ENCODE measurements at places on chromosomes 11 and 22. TPM values are rescaled to one million over a fixed set of nuclear protein-coding genes. Genes with fewer than 3 reads are reported as not detected.

GRCh38 chr11:86089659-86090058 lies 20.8 kb upstream of the PICALM start:
- no peak overlapping the region for H3K4me3 ChIP-seq
- H3K4me1 ChIP-seq, result no peaks in the 10 kb centered on the region
- no peak overlapping the region for H3K27ac ChIP-seq
- no peaks in the 10 kb centered on the region for H3K36me3 ChIP-seq
- H3K27me3 ChIP-seq, result no peaks in the 10 kb centered on the region

RCOR2 gene
- total RNA-seq, result not detected

GRCh38 chr22:26708256-26709009 lies 51.0 kb downstream of the MIAT start:
- DNase-seq, result no peak
- no peak overlapping the region for H3K4me3 ChIP-seq
- H3K4me1 ChIP-seq, result peaks cover 23% of the 10 kb centered on the region
- H3K27me3 ChIP-seq, result no peaks in the 10 kb centered on the region
- H3K36me3 ChIP-seq, result peaks cover 8% of the 10 kb centered on the region

DNA sequence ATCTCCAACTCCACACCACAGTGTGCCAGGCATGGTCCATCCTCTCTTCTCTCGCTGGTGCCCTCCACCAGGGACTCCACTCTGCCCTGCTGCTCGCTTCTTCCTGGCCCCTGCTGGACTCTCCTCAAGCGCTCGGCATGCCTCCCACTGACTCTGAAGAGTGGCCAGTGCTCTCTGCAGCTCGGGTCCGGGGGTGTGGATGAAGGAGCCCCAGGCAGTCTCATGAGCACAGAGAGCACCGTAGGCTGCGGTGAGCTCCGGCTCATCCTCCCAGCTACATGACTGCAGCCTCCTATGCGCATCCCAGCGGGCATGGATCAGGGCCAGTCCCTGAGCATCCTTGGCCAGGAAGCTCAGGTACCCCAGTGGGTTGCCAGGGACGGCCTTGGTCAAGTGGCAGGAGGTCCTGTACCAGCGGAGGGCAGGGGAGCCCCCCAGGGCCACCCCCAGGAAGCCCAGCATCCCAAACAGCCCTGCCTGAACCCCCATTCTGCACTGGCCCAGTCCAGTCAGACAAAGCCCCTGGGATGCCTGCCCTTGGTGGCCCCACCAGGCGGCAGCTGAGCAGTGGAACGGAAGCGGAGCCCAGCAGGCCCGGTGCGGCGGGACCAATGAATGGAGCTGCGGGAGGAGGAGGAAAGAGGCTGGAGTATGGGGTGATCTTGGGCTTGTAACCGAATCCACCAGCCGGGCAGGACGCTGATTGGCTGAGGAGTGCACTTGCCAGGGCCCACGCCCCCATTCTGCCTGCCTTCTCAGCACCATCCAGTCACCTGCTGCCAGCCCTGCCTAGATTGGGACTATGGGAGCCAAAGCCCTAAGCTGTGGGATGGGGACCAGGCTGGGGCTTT lies at the start of gene PLA2G3:
PLA2G3 (minus strand) TSS at position 643 of the 851 bp plus-strand sequence; CDS start at position 489, 154 bp downstream.
- H3K36me3 ChIP-seq, result no peaks in the 10 kb centered on the region
- no peaks in the 10 kb centered on the region for H3K27me3 ChIP-seq
- DNase-seq, result no peak
- no peak within 1 kb of the TSS for H3K4me3 ChIP-seq
- H3K27ac ChIP-seq, result no peak within 1 kb of the TSS

- DNase-seq, result no peak
- H3K4me1 ChIP-seq, result peaks cover 11% of the 10 kb centered on the region
- no peak overlapping the region for H3K27ac ChIP-seq
- no peaks in the 10 kb centered on the region for H3K36me3 ChIP-seq
- no peak overlapping the region for H3K4me3 ChIP-seq
These were observed 18.0 kb downstream of the CELSR1 start for GRCh38 chr22:46519377-46519776.

- no peak overlapping the region for H3K27ac ChIP-seq
- no peaks in the 10 kb centered on the region for H3K4me1 ChIP-seq
- H3K4me3 ChIP-seq, result no peak overlapping the region
- H3K27me3 ChIP-seq, result no peaks in the 10 kb centered on the region
- H3K36me3 ChIP-seq, result no peaks in the 10 kb centered on the region
- DNase-seq, result no peak
These were observed 389.5 kb upstream of the FAT3 start for GRCh38 chr11:91835051-91835560.

DNA sequence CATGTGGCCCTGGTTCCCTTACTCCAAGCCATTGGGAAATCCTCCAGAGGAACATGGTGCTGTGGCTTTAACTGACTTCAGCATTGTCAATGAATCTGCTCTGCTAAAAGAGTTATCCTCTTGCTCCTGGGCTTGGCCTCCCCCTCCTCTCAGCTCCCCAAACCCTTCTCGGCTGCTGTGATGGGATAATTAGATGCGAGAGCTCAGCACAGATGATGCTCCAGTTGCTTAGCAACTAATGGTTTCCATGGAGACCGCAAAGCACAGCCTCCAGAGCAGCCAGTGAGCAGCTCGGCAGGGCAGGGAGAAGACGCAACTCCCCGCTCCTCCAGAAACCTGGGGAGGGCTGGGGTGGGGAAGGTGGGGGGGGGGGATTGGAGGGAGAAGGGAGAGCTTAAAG lies 2.8 kb upstream of the UPK2 start:
- no peaks in the 10 kb centered on the region for H3K27me3 ChIP-seq
- DNase-seq, result no peak
- H3K27ac ChIP-seq, result no peak overlapping the region
- no peaks in the 10 kb centered on the region for H3K36me3 ChIP-seq
- H3K4me1 ChIP-seq, result peaks cover 3% of the 10 kb centered on the region
- no peak overlapping the region for H3K4me3 ChIP-seq

GRCh38 chr11:57432149-57432561 lies 5.2 kb upstream of the SLC43A3 start:
- H3K27ac ChIP-seq, result no peak overlapping the region
- no peak for DNase-seq
- H3K36me3 ChIP-seq, result no peaks in the 10 kb centered on the region
- H3K27me3 ChIP-seq, result no peaks in the 10 kb centered on the region

DNA sequence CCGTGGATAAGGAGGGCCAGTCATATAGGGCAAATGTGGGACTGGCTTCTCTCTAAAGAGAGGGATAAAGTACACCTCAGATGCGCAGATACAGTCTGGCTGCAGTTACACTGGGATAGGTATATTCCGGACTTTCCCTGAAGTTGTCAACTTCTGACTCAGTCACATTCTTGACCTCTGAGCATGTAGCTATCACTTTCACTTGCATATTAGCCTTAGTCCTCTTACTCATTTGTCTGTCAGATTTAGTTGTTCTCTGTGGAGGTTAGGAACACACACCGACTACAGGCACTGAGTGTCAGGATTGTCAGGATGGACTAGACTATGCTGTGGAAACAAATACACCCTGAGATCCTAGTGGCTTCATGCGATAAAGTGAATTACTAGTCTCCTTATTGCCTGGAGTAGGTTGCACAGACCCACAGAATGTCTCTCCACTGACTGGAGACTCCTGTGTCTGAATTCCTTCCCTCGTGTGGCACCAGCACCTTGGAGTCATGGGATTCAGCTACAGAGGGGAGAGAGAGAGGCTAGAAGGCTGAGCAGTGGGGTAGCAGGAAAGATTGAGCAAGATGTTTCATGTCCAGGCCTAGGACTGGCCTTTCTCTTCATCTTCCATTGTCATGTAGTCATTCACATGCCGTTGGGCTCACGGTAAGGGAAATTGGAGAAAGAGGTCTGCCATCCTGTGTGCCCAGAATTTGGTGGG lies 654.3 kb downstream of the NTM start:
- no peak overlapping the region for H3K27ac ChIP-seq
- no peaks in the 10 kb centered on the region for H3K27me3 ChIP-seq
- no peak overlapping the region for H3K4me3 ChIP-seq

DNA sequence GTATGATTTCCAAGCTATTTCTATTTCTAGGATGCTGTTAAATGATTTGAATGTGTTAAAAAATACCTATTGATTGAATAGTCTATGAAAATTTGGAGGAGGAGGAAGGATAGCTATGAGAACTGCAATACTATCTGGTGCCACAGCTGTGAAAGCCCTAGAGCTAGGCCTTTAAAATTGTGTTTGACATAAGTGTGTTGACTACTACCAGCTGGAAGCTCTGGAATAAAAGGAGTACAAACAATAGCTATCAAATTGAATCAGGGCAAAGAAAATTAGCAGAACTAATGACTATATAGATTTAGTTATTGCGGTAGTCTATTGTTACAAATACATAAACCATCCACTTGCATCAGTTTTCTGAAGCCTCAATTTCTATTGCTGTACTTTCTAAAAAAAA lies 124.8 kb upstream of the CNTN5 start:
- DNase-seq, result no peak
- H3K36me3 ChIP-seq, result no peaks in the 10 kb centered on the region
- no peak overlapping the region for H3K4me3 ChIP-seq
- no peaks in the 10 kb centered on the region for H3K27me3 ChIP-seq
- no peaks in the 10 kb centered on the region for H3K4me1 ChIP-seq
- H3K27ac ChIP-seq, result no peak overlapping the region

- H3K36me3 ChIP-seq, result no peaks in the 10 kb centered on the region
- H3K27ac ChIP-seq, result no peak overlapping the region
- H3K27me3 ChIP-seq, result no peaks in the 10 kb centered on the region
These were observed 91.8 kb upstream of the RAB1B start for GRCh38 chr11:66176650-66177049.

DNA sequence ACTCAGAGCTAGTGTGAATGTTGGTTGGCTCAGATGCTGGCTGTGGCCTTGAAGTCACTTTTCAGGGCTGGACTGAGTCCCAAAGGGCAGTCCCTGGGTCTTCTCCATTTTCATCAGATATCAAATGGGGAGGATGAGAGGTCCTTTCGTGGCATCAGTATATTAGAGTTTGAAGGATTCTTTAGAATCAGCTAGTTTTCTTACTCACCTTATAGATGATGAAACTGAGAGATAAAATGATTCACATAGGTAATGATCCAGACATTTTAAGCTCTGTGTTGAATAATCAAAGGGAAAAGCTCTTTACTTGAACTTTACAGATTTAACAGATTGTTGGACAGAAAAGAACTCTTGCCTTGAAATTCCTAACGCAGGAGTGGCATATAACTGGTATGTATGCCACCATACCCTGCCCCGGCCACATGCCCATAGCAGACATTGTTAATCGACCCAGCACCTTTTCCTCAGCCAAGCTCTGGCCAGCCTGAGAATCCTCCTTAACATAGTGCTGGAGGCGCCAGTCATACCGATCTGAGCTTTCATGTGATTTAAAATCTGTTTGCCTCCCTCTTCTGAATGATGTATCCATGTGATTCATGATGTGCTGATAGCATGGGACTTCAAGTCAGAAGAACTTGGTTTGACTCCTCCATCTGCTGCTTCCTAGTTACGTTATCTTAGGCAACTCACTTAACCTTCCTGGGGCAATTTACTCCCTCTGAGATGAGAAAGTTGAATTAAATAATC lies 60.0 kb downstream of the BARX2 start:
- no peaks in the 10 kb centered on the region for H3K27me3 ChIP-seq
- no peaks in the 10 kb centered on the region for H3K36me3 ChIP-seq
- no peak for DNase-seq
- H3K4me3 ChIP-seq, result no peak overlapping the region

GAS2L1 gene
- total RNA-seq, result 4.1 TPM

CCDC15 gene
- 4.7 TPM for total RNA-seq

- DNase-seq, result no peak
- no peak overlapping the region for H3K4me3 ChIP-seq
- H3K27ac ChIP-seq, result no peak overlapping the region
- no peaks in the 10 kb centered on the region for H3K4me1 ChIP-seq
- H3K27me3 ChIP-seq, result no peaks in the 10 kb centered on the region
These were observed 566.5 kb upstream of the B3GAT1 start for GRCh38 chr11:134978388-134979088.

DNA sequence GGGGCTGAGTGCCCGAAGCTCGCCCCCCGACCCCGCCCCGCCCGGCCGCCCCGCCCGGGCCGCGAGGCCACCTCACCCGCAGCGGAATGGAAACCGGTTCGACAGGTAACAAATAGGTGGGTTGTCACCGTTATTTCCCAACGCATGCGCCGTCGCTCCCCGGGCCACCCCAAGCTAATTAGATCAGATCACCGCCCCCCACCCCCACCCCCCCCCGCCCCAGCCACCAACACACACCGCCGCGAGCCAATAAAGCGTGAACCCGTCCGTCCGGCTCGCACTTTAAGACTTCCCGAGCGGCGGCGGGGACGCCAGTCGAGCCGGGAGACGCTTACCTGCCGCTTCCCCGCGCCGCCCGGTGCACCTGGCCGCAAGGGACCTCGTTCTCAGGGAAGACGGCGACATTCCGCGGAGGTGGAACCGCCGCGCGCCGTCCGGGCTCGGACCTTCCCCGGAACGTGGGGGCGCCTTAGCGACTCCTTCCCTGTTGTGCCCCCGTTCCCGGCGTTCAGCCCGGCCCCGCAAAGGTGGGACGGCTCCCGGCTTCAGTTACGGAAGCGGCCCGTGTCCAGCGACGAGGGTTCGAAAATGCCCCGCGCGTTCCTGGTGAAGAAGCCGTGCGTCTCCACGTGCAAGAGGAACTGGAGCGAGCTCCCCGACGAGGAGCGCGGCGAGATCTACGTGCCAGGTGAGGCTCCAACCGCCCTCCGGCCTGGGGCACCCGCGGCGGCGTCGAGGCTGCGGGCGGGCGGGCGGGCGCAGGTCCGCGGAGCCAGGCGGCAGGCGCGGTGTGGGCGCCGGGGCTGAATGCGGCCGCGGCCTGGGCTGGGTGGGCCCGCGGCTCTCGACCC lies at the start of gene OVOL1:
OVOL1 (plus strand) TSS at position 278 of the 851 bp plus-strand sequence; CDS start at position 589, 311 bp downstream.
- H3K36me3 ChIP-seq, result no peaks in the 10 kb centered on the region
- peaks cover 31% of the 10 kb centered on the region for H3K27me3 ChIP-seq
- peak; percentile 52 for DNase-seq
- peak within 1 kb of the TSS; percentile 19 for H3K4me3 ChIP-seq
- no peak within 1 kb of the TSS for H3K27ac ChIP-seq
- H3K4me1 ChIP-seq, result peaks cover 34% of the 10 kb centered on the region

DNA sequence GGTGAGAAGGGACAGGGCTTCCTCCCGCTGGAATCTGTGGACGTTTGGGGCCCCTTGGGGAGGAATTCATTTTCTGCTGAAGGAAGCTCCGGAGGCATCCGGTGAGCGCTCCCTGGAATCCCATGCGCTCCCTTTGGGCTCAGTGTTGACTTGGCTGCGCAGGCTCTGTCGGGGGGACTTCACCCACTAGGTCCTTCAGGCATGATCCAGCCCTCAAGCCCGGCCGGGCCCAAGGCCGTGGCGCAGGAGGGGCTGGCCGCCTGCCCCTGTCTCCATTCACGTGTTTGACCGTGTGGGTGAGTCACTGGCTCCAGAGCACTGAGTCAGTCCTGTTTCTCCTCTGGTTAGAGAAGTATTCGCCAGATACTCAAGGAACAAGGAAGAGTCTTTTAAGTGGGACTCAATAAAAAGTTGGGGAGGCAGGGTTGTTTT lies 1.4 kb downstream of the CTTN start:
- no peak overlapping the region for H3K4me3 ChIP-seq
- H3K27me3 ChIP-seq, result peaks cover 57% of the 10 kb centered on the region
- H3K27ac ChIP-seq, result no peak overlapping the region
- H3K36me3 ChIP-seq, result no peaks in the 10 kb centered on the region
- DNase-seq, result no peak

C1QTNF5 gene
- total RNA-seq, result not detected

All from natural killer cell (primary cell).